Breast epithelium (tissue), 4 donors: ENCODE measurements at places on chromosomes 16 and 17. TPM values are rescaled to one million over a fixed set of nuclear protein-coding genes. Genes with fewer than 3 reads are reported as not detected.

GRCh38 chr17:4514779-4515178 lies 16.1 kb downstream of the SPNS2 start:
- peaks cover 26% of the 10 kb centered on the region for H3K4me1 ChIP-seq
- no peaks in the 10 kb centered on the region for H3K36me3 ChIP-seq
- DNase-seq, result no peak
- H3K4me3 ChIP-seq, result no peak overlapping the region

DNA sequence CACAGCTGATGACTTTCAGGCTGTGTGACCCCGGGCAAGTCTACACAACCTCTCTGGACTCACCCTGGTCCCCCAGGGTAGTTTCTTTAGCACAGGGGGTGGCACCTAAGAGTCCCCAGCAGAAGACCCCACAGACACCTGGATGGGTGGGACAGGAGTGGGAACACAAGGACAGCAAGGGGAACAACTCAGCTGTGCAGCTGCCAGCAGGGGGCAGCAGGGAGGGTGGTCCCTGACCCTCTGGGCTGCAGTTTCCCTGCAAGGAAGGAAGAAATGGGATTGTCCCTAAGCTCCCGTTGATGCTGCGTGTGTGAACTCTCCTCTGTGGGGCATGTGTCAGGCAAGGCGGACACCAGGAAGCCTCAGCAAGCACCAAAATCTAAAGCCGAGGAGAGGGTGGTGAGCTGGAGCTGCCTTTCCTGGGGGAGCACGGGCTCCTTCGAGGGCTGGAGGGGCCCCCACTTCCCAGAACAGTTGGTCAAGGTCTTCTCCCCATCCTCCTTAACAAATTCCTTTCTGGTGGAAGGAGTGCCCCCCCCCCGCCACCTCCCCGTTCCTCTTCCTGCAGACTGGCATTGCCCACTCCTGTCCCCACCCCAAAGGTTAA lies 24.1 kb upstream of the CDH5 start:
- H3K36me3 ChIP-seq, result no peaks in the 10 kb centered on the region
- H3K27me3 ChIP-seq, result no peaks in the 10 kb centered on the region
- H3K4me3 ChIP-seq, result no peak overlapping the region
- H3K27ac ChIP-seq, result no peak overlapping the region
- no peaks in the 10 kb centered on the region for H3K4me1 ChIP-seq

GRCh38 chr16:2420035-2420434 lies 9.2 kb upstream of the CCNF start:
- H3K27ac ChIP-seq, result no peak overlapping the region
- no peak for DNase-seq
- H3K4me3 ChIP-seq, result no peak overlapping the region
- H3K27me3 ChIP-seq, result no peaks in the 10 kb centered on the region

NLK gene
- total RNA-seq, result 35.1 TPM

GRCh38 chr17:28317966-28318758 lies 838 bp upstream of the TMEM97 start:
- H3K36me3 ChIP-seq, result no peaks in the 10 kb centered on the region
- H3K4me1 ChIP-seq, result no peaks in the 10 kb centered on the region
- H3K27ac ChIP-seq, result peak overlapping the region; percentile 71
- peak overlapping the region; percentile 54 for H3K4me3 ChIP-seq
- no peak for DNase-seq
- no peaks in the 10 kb centered on the region for H3K27me3 ChIP-seq

RRN3 gene
- 37.4 TPM for total RNA-seq

DNA sequence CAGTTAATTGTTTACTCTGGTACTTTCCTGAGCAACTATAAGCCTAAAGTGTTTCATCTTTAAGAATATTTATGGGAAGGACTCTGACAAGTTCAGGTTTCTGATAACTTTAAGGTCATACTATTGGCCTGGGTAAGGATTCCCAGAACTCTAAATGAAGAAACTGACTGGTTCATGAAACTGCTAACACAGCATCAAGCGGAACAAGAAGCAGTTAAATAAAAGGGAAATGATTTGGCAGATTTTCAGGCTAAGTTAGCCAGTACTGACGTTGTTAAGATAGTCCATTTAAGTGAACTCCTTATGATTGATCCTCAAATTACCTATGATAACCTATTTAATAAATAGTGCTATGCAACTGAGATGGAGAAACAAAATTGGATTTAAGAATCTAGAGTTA lies 101.6 kb upstream of the CES5A start:
- no peaks in the 10 kb centered on the region for H3K36me3 ChIP-seq
- no peaks in the 10 kb centered on the region for H3K4me1 ChIP-seq
- no peak overlapping the region for H3K4me3 ChIP-seq
- H3K27me3 ChIP-seq, result no peaks in the 10 kb centered on the region
- DNase-seq, result no peak

ZDHHC7 gene
- 41.1 TPM for total RNA-seq

- no peaks in the 10 kb centered on the region for H3K4me1 ChIP-seq
- no peaks in the 10 kb centered on the region for H3K36me3 ChIP-seq
- H3K27me3 ChIP-seq, result no peaks in the 10 kb centered on the region
- no peak overlapping the region for H3K4me3 ChIP-seq
Observed at GRCh38 chr17:63395075-63395805, 50.9 kb downstream of the CYB561 start.

DNA sequence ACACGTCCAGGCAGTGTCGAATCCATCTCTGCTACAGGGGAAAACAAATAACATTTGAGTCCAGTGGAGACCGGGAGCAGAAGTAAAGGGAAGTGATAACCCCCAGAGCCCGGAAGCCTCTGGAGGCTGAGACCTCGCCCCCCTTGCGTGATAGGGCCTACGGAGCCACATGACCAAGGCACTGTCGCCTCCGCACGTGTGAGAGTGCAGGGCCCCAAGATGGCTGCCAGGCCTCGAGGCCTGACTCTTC lies 7.2 kb upstream of the CD68 start:
- peaks cover 9% of the 10 kb centered on the region for H3K4me1 ChIP-seq

IL21R gene
- 0.16 TPM for total RNA-seq

AHSP gene
- not detected for total RNA-seq

DNA sequence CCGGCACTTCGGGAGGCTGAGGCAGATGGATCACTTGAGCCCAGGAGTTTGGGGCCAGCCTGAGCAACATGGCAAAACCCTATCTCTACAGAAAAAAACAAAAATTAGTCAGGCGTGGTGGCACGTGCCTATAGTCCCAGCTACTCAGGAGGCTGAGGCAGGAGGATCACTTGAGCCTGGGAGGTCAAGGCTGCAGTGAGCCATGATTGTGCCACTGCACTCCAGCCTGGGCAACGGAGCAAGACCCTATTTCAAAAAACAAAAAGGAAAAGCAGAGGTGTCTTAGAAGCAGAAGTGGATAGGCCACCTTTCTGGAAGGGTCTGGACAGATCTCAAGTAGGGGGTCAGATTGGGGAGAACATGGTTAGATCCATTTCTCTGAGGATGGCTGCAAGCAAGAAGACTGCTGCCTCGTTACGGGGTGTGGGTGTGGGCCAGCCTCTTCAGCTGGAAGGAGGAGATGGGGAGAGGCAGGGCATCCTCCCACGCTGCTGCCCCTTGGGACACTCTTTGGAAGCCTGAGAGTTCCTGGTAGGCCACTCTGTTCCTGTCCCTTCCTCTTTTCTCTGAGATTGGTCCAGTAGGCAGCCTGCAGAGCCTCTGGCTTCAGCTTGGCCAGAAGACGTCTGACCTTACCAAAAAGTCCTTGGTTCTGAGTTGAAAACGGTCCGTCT lies 208.0 kb downstream of the MSI2 start:
- DNase-seq, result no peak
- no peaks in the 10 kb centered on the region for H3K36me3 ChIP-seq
- no peak overlapping the region for H3K27ac ChIP-seq
- H3K4me3 ChIP-seq, result no peak overlapping the region
- H3K27me3 ChIP-seq, result no peaks in the 10 kb centered on the region

GRCh38 chr17:11023639-11024479 lies 186.0 kb upstream of the PIRT start:
- no peak overlapping the region for H3K4me3 ChIP-seq
- no peaks in the 10 kb centered on the region for H3K4me1 ChIP-seq
- H3K36me3 ChIP-seq, result no peaks in the 10 kb centered on the region
- no peaks in the 10 kb centered on the region for H3K27me3 ChIP-seq
- no peak overlapping the region for H3K27ac ChIP-seq
